ENCODE measurements at places on chromosomes 5 and 9. TPM values are rescaled to one million over a fixed set of nuclear protein-coding genes. Genes with fewer than 3 reads are reported as not detected.

- no peak for DNase-seq
Measured at GRCh38 chr5:143646961-143647360, 165.0 kb upstream of the HMHB1 start.

DNA sequence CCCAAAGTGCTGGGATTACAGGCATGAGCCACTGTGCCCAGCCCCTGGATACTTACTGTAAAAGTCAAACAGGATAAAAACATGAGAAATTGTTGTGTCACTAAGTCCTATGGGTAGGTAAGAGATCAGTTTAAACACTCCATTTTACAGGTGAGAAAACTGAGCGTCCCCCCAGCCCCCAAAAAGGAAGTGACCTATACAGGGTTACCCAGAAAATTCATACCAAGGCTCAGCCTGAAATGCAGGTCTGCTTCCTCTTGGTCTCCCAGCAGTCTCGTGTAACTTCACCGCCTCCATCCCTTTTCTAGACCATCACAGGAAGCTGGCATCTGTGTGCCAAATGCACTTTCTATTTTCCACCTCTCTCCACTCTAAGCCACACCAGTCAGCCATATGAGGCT is 57.2 kb downstream of the TMOD1 start:
- no peak for DNase-seq

- peak; percentile 78 for DNase-seq
Measured at GRCh38 chr5:172714491-172715420, 56.2 kb downstream of the DUSP1 start.

DNA sequence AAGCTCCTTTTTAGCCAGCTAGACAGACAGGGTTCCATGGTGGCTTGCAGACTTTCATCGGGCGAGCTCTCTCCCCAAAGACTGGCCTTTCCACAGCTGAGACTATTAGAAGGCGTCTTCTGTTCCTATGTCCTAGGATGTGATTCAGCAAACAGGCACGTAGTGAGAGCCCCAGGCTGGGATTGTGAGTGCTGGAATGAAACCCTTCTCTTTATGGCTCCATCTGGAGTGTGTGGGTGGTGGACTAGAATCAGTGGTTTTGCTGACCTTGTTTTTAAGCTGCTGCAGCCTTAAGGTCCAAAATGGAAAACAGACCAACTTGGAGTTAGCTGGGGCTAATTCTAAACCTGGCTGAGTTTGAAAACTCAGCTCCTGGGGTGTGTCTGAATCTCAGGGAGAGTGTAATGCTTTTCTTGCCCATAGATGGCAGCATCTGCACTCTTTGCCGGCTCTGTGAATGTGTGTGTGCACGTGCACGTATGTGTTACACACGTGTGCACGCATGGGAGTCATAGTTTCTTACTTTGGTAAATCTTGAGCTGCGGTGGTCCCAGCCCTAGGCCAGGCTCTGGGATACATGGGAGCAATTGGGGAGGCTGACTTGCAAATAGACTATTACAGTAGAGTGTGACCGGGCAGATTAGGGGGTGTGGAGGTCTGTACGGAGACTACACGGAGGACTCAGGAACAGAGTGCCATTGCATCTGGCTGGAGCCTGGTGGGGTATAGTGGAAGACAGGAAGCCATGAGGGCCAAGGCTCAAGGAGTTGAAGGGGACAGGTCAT is 10.7 kb downstream of the GSN start:
- DNase-seq = peak; percentile 55

GRCh38 chr5:2886531-2886930 is 135.1 kb upstream of the IRX2 start:
- no peak for DNase-seq

DNA sequence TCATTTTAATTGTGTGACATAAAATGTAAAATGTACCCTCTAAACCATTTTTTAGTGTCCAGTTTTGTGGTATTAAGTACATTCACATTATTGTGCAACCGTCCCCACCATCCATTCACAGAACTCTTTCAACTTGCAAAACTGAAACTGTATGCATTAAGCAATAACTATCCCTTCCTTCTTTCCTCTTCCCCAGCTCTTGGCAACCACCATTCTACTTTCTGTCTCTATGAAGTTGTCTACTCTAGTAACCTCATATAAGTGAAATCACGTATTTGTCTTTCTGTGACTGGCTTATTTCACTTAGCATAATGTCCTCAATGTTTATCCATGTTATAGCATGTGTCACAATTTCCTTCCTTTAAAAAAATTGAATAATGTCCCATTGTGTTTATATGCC is 142.4 kb downstream of the C9orf152 start:
- no peak for DNase-seq

DNA sequence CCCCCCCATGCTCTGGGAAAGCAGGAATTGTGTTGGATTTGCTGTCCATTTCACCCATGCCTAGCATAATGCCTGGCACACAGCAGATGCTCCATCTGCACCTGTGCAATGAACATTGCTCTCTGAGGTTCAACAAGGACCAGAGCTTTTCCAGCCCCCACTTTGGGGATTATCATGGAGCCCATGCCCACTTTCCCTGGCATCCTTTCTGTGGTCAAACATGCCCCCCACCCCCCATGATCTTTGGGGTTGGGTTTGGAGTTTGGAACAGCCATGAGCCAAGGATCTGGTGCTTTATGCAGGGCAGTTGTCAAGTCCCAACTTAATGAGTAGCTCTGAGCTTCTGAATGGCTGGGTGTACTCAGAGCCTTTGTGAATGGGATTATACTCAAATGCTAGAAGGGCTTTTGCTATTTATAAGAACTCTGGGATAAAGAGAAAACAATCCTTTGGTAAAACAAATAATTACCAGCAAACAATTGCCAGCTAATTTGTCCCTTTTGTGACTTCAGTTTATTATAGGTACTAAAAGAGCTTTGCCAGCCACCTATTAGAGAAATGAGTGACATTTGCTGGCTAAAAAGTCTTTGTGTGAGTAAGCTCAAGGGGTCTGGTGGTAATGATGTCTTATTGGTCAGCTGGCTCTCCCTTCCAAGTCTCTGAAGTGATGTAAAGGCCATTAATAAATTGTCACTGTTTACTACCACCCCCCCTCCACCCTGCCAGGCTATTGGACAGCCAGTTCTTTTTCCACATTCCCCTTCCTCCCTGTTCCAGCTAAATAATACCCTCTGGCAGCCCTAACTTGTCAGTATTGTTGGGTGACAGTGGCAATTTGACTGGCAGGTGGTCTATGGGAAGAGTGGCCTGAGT is 182.3 kb downstream of the MACROH2A1 start:
- no peak for DNase-seq

- DNase-seq = no peak
Measured at GRCh38 chr5:166713295-166713694, 1578.2 kb upstream of the WWC1 start.

PCDHA11 gene
- total RNA-seq = 7.8 TPM

TMEM232 gene
- 3.1 TPM for total RNA-seq

SEMA4D gene
- total RNA-seq = 14.8 TPM
